Activated CD8-positive, alpha-beta memory T cell treated with anti-CD3 and anti-CD28 coated beads for 1 hour (primary cell): ENCODE measurements at places on chromosomes 3 and 15.

DNA sequence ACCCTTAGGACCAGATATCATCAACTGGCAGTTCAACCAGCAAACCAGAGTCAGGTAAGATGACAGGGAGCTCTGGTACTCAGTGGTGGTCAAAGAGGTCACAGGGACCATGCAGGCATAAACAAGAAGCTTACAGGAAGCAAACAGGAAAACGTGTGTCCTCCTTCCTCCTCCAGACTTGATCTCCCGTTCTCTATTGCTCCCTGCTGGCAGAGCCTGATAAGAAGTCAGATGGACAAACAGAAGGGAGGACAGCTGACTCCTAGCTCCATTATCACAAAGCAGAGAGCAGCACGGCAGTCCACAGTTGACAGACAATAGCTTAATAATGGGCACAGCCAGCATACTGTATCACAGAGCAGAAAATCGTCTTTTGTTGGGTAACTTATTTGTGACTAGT, 156.5 kb upstream of the SLC2A2 start:
- no peak for DNase-seq

GRCh38 chr3:60289341-60290121, 961.7 kb downstream of the FHIT start:
- DNase-seq, result no peak

- DNase-seq, result no peak
Measured at GRCh38 chr15:44738340-44738984, 2.1 kb downstream of the TRIM69 start.

GRCh38 chr3:78940626-78941025, 827.2 kb downstream of the ROBO1 start:
- DNase-seq, result no peak

DNA sequence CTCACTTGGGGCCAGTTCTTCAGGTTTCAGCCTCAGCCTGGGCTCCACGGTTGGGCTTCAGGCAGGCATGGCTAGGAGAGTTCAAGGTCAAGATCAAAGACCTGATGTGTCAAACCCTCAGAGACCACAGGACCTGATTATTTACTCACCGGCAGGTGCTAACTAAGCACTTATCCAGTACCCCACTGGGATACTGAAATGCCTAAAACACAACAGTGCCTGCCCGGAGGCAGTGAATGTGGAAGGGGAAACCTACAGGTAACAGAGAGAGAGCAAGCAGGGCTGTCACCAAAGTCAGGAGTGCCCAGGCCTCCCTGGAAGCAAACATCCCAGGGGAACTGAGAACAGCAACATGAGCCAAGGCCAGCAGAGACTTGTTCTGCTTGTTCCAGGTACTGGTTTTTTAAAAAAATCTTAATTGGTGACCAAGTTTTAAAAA, 6.7 kb downstream of the IDH2 start:
- no peak for DNase-seq

- no peak for DNase-seq
Measured at GRCh38 chr3:194671511-194671899, 486 bp downstream of the LSG1 start.

- DNase-seq, result no peak
Measured at GRCh38 chr3:185677146-185677829, 91.2 kb downstream of the SENP2 start.

GRCh38 chr15:40108061-40108854, 421 bp downstream of the BMF start:
- no peak for DNase-seq

DNA sequence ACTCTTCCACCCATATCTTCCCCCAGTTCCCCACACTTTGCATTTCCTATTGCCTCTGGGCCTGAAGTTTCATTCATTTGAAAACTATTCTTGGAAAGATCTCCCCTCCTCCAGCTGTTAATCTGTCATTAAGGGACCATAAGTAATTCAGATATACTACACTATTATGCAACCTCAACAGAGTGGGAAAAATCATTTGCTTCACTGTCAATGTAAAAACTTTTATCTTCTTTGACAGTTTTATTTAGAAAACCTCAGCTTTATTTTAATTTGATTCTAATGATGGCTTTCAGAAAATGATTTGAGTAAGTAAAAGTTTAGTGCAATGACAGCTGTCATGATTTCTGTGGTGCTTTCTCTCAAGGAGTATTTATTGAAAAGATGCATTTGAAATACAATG, 435.3 kb upstream of the KCNMB2 start:
- DNase-seq, result no peak

DNA sequence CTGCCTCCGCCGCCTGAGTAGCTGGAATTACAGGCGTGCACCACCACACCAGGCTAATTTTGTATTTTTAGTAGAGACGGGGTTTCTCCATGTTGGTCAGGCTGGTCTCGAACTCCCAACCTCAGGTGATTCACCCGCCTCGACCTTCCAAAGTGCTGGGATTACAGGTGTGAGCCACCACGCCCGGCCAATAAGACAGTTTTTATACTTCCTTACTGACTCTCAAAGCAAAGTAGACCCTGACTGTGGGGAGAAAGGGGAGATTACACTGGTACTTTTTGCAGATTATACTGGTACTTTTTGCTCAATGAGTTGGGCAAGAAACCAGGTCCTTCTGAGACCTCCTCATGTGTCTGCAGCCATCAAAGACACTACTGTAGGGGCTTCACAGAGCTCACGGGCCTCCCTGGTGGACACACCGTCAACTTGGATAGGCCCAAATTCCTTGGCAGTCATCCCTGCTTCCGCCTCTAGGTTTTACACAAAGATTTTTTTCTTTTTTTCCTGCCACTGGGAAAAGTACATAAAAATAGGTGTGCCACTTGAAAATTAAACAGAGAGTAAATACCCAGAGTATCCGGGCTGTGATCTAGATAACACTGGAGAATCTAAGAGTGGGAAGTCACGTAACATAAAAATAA, 143.3 kb upstream of the WNT5A start:
- DNase-seq, result no peak

DNA sequence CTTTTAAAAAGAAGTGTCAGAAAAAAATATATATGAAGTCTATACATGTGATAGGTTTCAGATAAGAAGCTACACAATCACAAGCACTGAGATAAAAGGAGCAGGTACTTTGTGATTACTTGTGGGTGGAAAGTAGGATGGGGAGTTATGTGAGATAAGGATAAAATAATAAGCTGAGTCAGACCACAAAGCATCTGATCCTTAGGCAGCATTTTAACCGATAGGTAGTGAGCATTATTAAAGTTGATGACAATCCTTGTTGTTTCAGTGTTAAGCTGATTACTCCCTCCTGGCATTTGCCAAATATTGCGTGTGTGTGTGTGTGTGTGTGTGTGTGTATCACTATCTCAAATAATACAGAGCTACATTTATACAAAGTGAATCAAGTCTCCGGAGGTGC, 483.1 kb downstream of the NAALADL2 start:
- no peak for DNase-seq

DNA sequence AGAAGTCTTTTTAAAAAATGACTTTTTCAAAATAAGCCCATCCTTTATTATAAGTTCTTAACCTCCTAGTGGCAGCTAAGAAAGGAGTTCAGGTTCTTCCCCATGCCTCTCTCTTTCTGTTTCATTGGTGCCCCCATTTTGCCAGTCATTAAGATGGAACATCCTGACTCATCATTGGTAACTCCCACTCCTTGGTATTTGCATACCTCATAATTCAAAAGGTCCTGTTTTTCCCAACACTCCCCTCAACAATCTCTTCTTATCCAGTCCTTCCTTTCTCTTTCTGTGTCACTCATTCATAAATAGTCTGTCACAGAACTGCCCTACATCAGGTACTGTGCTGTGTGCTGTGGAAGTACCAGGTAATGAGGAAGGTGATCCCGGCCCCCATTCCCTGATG, 394.0 kb downstream of the FOXP1 start:
- DNase-seq, result no peak

GRCh38 chr15:75206803-75207617, 5.3 kb downstream of the C15orf39 start:
- DNase-seq, result no peak

- DNase-seq, result no peak
Measured at GRCh38 chr3:59621037-59621436, 571.2 kb upstream of the CFAP20DC start.

DNA sequence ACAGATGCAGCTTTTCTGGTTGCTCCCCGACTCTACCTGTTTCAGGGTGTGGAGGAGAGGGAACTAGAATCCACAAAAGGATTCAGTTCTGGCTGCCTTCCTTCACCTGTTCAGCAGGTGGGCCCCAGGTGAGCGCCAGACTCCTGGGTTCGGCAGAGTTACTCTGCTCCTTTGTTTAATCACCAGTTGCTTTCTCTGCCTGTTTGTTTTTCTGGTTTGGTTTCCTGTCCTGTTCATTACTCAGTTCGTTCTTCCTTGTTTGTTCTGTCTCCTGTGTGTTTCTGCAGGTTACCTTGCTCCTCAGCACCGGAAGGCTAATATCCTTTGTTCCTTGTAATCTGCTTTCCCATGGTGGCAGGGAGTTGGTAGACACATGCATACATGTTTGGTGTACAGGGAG, 508.5 kb upstream of the ATP11B start:
- no peak for DNase-seq

GRCh38 chr3:9809615-9810432, at the start of gene TTLL3:
Gene TTLL3 (plus strand): TSS chr3:9810262. CDS start chr3:9810662, 400 bp downstream.
- DNase-seq, result peak; percentile 17

- DNase-seq, result no peak
Measured at GRCh38 chr15:93189561-93189960, 100.5 kb upstream of the RGMA start.

DNA sequence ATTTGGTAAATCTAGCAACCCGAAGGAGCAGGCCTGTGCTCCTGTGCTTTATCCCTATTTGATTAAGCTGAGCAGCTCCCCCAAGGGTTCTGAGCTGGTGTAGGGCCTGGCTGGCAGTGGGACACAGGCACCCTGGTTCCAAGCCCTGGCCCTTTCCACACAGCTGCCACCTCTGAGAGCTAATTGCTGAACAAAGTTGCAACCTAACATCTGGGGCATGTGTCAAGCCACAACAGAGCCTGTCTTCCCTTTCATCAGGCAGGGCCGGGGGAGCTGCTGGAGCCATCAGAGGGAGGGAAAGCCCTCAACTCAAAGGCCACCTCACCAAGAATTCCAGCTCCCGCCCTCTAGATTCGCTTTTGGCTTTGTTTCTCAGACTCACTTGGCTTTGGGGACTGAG, 17.1 kb upstream of the MRPS22 start:
- DNase-seq, result no peak

- DNase-seq, result no peak
Measured at GRCh38 chr3:10361375-10361774, 40.5 kb upstream of the SEC13 start.

GRCh38 chr3:74582982-74583381, 31.5 kb downstream of the CNTN3 start:
- DNase-seq, result no peak

DNA sequence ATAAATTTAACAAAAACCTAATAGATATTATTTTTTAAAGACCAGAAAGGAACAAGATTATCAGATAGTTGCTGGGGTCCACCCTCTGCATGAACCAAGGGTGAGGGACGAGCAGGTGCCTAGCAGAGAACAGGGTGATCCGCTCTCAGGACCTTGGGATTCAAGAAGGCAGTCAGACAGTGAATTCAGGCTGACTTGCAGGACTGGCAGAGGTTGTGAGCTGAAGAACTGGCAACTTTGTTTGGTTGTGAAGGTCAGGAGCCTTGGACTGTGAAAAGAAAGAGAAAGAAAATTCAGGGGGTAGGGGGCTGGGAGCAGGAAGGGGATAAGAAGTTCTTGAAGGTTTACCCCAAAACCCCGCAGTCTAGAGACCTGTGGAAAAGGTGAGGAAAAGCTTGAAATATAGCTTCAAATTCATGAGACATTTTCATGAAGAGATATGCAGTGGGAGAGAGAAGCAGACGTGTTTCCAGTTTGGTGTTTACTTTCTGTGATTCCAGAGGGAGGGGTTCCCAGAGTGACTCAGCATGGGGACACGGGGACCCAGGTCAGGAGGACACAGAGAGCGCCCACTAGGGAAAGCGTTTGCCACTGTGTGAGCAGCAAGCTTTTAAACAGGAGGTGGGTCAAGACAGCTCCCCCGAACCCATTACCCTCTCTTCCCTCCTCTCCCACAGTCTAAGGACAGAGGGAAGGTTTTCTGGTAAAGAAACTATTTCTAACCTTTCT, 217.2 kb upstream of the UMPS start:
- no peak for DNase-seq

GRCh38 chr3:33171580-33171979, 47.0 kb downstream of the SUSD5 start:
- no peak for DNase-seq

GRCh38 chr3:25633919-25634318, 30.8 kb downstream of the TOP2B start:
- no peak for DNase-seq

GRCh38 chr15:98043160-98044014, 82.9 kb downstream of the ARRDC4 start:
- no peak for DNase-seq

DNA sequence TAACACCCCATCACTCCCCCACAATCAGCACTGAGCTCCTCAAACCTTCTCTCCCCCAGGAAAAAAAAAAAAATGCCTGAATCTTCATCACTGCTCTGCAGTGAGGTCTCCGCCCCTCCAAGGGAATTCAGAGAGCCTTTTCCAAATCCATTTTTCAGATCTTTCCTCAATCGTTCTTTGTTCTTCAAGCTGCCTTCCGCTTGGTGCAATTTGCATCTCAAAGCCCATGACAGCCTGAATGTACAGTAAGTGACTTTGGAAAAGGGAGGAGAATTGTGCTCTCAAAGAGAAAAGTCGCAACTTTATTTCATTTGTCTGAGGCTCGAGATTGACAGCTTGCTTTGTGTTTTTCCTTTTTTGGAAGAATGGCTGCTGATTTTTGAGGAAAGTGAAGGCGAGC, 75.0 kb downstream of the CORO2B start:
- no peak for DNase-seq

GRCh38 chr15:51600114-51600513, 22.5 kb downstream of the DMXL2 start:
- DNase-seq, result no peak

- no peak for DNase-seq
Measured at GRCh38 chr3:11632564-11632963, 11.2 kb downstream of the VGLL4 start.

- no peak for DNase-seq
Measured at GRCh38 chr3:16866571-16866970, 18.2 kb upstream of the PLCL2 start.

DNA sequence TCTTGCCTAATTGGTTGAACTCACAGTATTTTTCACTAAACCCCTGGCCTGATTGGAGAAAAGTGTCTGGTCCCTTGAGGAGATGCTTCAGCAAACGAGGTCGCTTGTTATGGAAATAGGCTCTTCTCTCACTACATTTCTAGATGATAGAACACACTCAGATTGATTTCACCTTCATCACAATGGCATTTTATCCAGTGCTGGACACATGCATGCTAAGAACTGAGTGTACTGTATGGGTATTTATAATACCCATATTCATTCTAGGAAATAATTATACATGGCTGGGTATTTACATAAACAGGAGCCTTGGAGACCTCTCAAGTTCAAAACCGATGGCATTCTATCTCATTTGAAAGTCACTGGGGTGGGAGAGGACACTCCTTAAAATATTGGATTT, 444.9 kb downstream of the LPP start:
- DNase-seq, result no peak

DNA sequence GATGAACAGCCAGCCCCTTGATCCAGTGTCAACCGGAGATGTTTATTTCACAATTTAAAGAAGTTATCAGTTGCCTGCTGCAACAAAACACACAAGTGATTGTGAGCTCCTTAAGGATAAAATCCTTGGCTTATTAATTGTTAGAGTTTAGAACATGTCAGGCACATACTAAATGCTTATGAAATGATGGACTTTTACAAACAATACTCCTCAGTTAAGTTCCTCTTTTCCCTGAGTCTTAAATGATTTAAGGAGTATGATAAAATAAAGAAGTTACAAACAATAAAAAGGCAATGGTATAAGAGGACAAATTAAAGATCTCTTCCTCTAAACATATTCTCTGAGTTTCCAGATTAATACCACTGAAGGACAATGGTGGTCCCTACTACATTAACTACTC, 5.7 kb downstream of the GHSR start:
- no peak for DNase-seq
